NCI-H1930 (cell line): ENCODE measurements at places on chromosomes 5 and 9.

DNA sequence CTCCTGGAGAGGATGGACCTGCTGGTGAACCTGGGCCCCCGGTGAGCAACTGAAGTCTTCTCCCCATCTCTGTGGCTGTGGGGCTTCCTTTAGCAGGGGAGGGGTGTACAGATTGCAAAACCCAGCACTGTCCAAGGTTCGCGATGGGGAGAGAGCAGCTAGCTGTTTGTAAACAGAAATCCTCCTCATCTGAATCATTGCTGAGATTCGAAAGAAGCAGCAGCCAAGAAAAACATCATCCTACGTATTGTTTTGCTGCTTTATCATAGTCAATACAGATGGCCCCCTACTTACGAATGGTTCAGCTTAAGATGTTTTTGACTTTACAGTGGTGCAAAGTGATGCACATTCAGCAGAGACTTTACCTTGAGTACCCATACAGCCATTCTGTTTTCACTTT lies 80.0 kb upstream of the TGFBR1 start:
- DNase-seq = no peak

DNA sequence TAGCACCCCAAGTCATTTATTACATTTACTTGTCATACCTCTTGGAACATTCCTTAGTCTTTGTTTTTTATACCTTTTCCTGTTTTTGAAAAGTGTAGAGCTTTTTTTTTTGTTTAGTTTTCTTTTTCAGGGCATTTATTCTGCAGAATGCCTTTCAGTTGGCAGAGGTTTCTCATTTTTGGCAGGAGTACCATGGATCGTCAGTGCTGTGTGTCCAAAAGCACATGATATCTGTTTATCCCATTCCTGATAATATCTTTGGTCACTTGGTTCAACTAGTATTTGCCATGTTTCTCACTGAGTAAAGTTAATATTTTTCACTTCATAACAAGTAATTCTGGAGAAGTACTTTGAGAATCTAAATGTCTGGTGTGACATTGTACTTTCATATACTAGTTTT lies 10.7 kb downstream of the OGN start:
- no peak for DNase-seq

DNA sequence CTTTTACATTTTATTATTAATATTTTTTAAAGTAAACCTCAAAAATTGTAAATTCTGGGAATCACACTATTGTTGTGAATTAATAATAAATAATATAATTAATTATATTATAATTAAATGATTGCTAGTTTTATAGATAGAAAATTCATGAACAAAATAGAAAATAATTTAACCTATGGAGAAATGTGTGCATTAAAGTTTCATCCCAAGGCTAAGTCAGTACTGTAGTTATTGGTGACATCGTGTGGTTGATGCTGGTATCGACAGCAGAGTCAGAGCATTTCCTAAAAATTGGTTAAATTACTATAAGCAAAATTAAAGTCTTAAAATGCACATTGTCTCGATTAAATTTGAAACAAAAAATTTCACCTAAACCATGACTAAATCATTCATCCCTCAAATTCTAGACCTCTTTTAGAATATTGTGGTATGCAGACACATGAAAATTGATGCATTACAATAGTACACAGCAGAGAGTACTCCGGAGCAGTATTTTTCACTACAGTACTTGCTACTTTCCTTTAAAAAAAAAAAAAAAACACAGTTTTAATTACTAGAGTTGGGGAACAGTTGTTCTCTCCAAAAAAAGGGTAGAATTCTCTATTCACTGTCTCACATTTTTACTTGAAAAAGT lies 73.9 kb downstream of the RORB start:
- DNase-seq = no peak

GRCh38 chr5:14415024-14415697 lies 166.4 kb upstream of the OTULINL start:
- DNase-seq = no peak

- no peak for DNase-seq
Measured at GRCh38 chr9:93059715-93060578, 1.4 kb downstream of the SUSD3 start.

- no peak for DNase-seq
Measured at GRCh38 chr9:16333691-16334090, 536.8 kb downstream of the BNC2 start.

- no peak for DNase-seq
Measured at GRCh38 chr5:59725392-59725767, 168.1 kb downstream of the PDE4D start.
